ENCODE measurements at places on chromosomes 1 and 21.

DNA sequence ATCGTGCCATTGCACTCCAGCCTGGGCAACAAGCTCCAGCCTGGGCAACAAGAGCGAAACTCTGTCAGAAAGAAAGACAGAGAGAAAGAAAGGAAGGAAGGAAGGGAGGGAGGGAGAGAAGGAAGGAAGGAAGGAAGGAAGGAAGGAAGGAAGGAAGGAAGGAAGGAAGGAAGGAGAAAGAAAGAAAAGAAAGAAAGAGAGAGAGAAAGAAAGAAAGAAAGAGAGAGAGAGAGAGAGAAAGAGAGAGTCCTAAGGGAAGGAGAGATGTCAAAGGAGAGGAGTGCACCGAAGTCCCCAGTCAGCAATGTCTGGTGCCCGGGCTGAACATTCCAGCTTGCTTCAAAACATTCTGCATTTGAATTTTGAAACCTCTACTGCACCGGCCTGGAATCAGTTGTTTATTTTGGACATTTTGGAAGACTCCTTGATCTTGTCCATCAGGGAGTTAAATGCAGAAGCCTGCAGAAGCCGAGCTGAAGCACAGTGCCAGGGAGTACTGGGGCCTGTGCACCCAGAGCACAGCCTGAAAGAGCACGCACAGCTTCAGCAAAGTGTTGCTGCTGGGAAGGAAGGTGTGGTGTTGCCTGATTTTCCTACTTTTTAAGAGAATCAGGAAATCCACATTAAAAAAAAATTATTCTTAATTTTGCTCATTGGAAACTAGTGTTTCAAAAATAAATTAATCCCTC is 3.7 kb upstream of the IGSF3 start:
- no peak for DNase-seq

DNA sequence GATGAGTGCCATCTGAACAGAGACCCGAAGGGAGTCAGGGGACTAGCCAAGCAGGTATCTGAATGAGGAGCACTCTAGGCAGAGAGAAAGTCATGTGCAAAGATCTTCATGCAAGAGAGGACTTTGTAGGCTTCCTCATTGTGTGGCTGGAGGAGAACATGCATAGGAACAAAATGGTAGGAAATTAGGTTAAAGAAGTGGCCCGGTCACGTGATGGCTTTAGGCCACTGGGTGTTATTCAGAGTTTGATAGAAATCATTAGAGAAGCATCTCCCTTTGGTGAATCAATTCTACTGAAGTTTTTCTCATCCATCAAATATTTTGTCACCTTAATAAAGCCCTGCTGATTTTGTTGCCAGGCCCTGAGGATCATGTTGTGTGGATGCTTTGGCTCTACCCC is 45.8 kb upstream of the KCTD3 start:
- DNase-seq: no peak

DNA sequence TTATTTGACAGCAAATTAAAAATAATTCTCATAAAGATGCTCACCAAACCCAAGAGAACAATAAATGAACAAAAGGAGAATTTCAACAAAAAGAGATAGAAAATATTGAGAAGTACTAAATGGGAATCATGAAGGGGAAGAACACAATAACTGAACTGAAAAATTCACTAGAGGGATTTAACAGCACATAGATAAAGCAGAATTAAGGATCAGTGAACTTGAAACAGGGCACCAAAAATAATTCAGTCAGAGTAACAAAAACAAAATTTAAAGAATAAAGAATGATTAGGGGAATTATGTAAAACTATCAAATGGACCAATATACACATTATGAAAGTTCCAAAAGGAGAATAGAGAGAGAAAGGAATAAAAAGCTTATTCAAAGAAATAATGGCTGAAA is 7.8 kb downstream of the ADAM30 start:
- DNase-seq: no peak

DNA sequence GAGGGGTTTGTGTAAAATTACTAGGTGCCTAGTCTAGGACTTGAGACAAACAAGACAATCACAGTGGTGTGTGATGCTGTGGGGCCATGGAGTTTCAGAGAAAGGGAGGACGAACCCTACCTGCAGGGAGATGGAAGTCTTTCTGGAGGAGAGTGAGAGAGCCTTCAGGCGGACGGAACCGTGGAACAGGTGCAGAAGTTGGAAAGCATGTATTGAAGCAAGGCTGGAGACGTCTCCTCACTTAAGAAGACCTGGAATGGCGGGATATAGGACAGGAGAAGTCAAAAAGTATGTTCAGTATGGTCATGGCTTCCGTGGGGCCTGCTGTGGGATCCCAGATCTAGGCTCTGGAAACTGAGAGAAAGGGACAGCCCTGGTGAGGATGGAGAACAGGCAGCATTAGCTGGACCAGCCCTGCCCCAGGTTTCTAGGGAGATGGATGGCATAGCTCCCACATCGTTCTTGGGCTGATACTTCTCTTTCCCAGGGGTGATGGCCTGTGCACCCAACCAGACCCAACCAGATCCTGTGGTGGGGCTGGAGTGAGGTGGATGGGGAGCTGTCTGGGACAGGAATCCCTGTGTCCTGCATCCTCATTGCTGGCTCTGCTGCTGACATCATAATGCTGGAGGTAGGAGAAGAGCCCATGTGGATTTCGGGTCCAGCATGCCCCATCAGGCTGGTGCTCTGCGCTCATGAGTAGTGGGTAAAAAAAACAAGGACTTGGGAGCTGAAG is 15.0 kb upstream of the LRP8 start:
- peak; percentile 77 for DNase-seq

- DNase-seq: no peak
Observed at GRCh38 chr1:234970401-234970730, 158.3 kb downstream of the TOMM20 start.

DNA sequence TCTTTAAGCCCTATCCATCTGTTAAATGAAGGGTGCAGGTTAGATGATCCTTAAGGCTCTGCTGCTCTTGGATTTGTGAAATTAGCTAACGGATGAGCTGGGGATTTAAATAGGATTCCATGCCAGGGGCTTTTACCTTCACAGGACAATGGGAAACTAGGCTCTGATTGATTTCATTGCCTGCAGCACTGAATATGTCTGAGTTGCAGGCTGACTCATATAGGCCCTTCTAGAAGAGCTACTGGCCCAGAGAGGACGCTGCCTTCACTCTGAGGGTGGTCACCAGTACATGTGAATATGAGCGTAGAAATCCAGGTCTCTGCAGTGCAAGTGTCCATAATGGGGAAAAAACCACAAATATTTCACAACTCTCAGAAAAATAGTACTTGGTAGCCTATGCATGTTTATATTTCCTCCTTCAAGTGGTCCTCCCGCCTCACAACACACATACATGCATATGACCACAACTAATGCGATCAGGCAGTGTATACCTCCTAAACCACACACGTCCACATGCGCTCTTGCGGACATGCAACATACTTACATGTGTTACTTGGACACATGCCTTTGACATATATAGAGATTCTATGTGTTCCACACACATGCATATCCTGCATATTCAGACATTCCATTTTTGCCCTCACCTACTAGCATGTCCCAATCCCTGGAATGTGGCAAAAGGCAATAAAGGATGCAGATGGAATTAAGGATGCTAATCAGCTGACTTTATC is 233.8 kb upstream of the JUN start:
- peak; percentile 40 for DNase-seq

- no peak for DNase-seq
Observed at GRCh38 chr1:167297222-167298214, 76.8 kb downstream of the POU2F1 start.

- no peak for DNase-seq
Observed at GRCh38 chr1:1051127-1051810, 22.8 kb downstream of the RNF223 start.

DNA sequence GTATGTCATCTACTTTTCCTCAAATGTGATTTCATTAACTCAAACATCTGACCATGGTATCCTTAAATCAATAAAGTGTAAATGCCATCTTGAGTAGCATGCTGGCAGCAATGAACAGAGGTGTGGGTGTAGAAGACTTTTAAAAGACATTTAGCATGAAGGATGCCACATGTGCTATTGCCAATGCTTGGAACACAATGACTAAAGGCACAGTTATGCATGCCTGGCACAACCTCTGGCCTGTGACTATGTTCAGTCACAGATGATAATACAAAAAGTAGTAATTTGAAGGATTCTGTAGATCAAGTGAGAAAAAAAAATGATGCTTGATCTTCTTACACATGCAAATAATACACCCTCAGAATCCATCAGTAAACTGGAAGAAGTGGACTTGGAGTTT is 938.9 kb upstream of the ADGRL4 start:
- no peak for DNase-seq

GRCh38 chr1:113488576-113489177 is 98.4 kb downstream of the MAGI3 start:
- DNase-seq: no peak

DNA sequence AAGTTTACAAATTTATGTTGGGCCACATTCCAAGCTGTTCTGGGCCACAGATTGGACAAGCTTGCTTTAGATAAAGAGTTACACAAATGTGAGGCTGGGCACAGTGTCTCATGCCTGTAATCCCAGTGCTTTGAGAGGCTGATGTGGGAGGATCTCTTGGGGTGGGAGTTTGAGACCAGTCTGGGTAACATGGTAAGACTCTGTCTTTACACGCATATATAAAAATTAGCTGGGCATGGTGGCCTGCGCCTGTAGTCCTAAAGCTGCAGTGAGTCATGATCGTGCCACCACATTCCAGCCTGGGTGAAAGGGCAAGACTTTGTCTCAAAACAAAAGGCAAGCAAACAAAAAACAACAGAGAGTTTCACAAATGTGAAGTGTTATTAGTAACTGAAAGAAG is 5.9 kb upstream of the VCAM1 start:
- no peak for DNase-seq

- DNase-seq: no peak
Observed at GRCh38 chr1:156553860-156554485, 18.4 kb downstream of the IQGAP3 start.

- no peak for DNase-seq
Observed at GRCh38 chr1:153626904-153627714, at the start of gene S100A13. TSS of gene S100A13 (minus strand) at chr1:153627505. CDS start at chr1:153626472, 1,033 bp downstream.

DNA sequence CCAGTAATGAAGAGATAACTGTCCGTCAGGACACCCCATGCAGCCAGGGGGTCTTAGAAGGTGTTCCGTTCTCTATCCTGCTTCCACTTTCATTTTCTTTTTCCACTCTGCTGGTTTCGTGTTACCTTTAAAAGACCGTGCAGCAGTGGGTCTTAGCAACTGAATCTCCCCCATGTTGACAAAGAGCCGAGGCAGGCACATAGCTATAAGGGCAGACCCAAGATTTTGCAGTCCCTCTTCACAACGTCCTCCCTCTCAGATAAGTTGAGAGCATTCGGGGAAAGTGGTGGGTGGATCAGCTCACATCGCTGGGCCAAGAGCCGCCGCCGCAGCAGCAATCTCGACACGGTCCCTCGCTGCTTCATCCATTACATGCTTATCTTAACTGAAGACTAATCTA is 355.5 kb downstream of the LMO4 start:
- DNase-seq: no peak

DNA sequence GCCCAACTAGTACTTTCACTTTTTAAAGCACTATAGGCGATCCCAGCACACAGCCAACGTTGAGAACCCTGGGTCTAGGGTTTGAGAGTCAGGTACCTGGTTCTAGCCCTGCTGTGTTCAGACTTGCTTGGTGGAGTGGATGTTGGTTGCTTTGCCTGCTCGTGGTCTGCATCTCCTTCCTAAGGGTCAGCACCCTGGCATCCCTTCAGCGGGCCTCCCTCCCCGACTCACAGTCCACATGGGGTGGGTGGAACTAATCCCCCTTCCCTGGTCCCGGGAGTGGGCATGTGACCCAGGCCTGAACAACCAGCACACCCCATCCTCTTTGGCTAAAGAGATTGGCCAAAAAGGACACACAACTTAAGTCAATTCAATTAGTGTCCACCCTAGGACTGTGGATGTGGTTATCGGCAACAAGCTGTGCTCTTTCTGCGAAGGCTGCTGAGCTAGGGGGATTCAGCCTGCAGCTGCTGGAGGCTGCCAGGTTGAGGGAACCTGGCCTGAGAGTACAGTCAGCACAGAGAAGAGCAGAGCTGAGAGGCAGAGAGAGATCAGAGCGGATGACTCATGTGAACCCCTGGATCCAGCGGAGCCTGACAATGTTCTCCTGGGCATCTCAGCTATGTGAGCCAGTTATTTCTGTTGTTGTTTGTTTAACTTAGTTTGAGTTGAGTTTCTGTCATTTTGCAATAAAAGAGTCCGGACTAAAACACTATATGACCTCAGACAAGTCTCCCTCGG is 138.9 kb downstream of the ACTL8 start:
- DNase-seq: no peak

GRCh38 chr1:177471244-177471643 is 300.5 kb downstream of the BRINP2 start:
- DNase-seq: no peak

GRCh38 chr1:205273551-205273982 is 45.8 kb downstream of the TMCC2 start:
- DNase-seq: no peak

DNA sequence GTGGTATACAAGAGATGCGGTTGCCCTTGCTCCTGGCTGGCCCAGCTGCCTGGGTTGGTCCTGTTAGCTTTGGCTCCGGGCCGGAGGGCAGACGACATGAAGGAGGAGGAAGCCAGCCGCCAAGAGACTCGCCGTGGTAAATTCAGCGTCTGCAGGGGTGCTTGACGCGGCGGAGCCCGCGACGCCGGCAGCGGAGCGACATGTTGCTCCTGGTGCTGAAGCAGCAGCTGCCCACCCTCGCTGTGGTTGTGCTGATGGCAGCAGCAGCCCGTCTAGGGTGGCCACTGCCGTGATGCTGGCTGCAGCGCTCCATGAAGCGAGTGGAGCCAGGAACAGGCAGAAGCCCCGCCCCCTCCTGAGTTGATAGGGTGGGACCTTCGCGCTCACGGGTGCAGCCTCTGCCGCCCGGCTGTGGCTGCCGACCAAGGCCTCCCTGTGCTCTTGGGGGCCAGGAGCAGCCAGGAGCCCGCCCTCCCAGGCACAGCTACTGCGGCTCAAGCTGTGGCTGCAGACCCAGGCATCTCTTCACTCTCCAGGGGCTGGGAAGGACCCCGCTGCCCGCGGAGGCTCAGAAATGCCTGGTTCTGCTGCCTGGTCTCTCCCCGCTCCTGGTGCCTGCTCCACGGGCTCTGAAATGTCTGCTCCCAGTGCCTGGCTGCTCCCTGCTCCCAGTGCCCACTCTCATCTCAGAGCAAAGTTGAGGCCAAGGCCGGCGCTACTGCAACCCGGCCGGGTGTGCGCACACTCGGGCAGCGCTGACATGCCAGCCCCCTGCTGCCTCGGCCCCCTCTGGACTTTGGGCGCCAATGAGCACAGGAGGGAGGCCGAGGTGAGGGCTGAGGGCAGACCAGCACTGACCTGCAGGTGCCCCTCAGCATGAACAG is 4.4 kb upstream of the ZNF692 start:
- DNase-seq: no peak

- DNase-seq: no peak
Observed at GRCh38 chr21:28975397-28975796, 17.3 kb downstream of the LTN1 start.

DNA sequence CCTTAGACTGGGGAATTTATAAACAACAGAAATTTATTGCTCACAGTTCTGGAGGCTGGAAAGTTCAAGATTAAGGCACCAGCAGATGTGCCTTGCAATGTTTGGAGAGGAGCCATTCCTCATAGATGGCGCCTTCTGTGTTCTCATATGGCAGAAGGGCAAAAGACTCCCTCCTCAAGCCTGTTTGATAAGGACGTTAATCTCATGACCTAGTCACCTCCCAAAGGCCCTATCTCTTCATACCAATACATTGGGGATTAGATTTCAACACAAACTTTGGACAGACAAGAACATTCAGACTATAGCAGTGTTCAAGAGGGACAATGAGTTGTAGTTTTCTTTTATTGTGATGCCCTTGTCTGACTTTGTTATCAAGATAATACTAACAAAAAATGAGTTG is 34.3 kb downstream of the PSMG1 start:
- DNase-seq: no peak

- DNase-seq: no peak
Observed at GRCh38 chr21:40047211-40047610, 180.0 kb downstream of the PCP4 start.

Measured in vagina (tissue), 2 donors.